AG10803 (cell line): ENCODE measurements at places on chromosomes 7 and 10.
A peak's percentile ranks its signal among the peaks of the same experiment; 100 is the strongest.

- DNase-seq, result no peak
These were observed 57.8 kb downstream of the PRKCQ start for GRCh38 chr10:6522230-6522629.

- DNase-seq, result no peak
These were observed 113.0 kb upstream of the SH2B2 start for GRCh38 chr7:102173669-102174068.

DNA sequence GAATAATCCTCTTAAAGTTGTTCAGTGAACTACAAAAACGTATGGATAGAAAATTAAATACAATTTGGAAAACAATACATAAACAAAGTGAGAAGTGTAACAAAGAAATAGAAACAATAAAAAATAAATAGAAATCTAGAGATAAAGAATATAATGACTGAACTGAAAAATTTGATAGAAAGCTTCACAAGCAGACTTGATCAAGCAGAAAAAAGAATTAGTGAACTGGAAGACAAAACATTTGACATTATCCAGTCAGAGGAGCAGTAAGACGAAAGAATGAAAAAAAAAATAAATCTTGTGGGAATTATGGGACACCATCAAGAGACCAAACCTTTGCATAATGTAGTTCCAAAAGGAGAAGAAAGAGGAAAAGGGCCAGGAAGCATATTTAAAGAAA, 32.4 kb upstream of the NPY start:
- no peak for DNase-seq

DNA sequence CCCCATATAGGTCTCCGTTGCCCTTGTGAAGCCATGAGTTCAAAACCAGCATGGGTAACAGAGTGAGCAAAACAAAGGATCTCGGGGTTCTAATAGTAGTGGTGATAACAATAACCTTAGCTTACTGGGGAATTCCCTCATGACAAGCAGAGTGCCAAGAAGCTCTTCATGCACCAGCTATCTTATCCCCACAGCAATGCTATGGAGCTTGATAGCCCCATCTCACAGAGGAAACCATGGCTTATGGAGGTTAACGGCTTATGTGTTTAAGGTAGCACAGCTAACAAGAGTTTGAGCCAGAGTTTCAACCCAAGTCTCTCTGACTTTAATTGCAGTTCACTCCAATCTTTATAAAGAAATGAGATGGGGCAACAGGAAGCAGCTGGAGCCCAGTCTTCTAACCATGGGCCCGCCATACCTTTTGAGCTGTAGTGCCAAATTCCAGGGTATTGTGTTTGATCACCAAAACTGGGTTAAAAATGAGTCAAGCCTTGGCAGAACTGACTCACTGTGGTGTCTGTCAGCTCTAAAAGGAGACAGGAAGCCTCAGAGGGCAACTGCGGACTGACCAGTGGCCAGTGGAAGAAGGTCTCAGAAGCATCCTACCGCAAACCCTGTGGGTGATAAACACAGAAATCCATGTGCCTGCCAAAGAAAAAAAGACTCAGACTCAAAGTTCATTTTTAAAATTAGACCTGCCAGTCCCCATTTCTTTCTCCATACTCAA, 16.5 kb upstream of the PLAU start:
- DNase-seq, result peak; percentile 82

DNA sequence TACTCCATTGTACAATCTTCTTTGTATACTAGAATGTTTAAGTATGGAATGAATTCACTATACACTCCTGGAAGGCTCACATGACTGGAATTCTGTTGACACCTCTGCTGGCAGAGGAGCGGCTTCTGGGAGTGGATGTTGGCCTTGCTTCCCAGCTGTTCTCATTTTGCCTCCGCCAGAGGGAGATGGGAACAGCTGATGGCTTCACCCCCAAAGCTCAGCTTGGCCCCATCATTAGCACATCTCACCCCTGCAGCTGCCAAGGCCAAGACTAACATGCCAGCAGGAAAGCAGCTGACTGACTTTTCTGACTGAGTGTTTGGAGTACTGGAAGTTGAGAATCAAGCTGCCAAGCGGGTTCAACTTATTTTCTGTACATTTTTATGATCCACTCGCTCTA, 15.1 kb downstream of the ADAM12 start:
- DNase-seq, result peak; percentile 59

GRCh38 chr10:62746951-62747729, 57.4 kb upstream of the ADO start:
- DNase-seq, result no peak

DNA sequence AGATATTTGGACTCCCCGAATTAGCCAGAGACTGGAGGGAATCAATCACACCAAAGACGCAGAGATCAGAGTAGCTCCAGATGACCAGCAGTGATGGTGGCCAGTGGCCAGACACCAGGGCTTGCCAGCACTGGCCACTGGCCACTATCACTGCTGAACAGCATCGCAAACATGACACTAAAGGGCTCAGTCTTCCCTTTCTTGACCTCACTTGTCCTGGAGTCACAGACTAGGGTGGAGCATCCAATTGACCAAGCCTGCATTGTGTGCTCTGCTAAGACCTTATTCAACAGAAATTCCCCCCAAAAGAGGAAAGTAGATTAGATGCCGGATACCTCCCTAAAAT, 234.7 kb downstream of the CREB5 start:
- DNase-seq, result no peak

DNA sequence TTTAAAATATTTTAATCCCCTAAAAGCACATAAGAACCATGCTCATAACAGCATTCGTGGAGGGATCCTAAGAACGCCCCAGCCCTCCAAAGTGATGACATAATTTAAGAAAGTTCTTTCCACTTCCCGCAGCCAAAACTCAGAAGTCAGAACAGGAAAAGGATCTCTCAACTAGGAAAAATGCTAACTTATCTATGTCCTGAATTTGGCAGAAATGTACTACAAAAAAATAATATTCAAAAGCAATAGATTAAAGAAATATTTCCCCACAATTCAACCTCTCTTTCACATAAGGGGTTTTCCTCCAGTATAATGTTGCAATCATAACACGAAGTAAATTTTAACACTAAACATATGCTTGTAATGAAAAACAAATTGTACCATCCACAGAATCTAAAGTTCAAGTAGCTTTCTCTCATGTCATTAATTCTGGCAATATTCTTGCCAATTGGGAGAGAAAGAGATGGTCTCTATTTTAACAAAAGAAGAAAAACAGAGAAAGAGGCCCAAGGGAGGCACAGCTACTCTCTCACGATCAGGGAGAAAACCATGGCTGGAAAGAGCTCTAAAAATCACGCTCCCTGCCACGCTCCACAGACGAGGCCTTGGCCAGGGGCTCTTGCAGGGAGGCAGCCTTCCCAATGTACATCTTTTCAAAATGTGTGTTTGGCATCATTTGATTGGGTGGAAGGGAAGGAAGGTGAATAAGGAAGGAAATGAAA, 22.9 kb downstream of the ASB13 start:
- DNase-seq, result peak; percentile 77

DNA sequence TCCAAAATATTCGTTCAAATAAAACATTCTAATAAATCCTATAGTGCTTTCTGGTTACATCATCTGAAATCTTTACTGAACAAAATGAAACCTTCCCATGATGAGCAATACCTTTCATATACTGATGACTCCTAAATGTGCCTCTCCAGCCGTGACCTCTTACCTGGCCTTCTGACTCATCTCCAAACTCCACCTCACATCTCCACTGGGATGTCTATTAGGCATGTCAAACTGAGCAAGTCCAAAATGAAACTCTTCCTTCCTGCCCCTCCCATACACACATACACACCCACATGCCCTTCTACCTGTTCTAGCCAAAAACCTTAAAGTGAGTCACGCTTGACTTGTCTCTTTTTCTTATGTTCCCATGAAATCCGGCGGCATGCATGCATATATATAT, 22.9 kb downstream of the GSAP start:
- no peak for DNase-seq

DNA sequence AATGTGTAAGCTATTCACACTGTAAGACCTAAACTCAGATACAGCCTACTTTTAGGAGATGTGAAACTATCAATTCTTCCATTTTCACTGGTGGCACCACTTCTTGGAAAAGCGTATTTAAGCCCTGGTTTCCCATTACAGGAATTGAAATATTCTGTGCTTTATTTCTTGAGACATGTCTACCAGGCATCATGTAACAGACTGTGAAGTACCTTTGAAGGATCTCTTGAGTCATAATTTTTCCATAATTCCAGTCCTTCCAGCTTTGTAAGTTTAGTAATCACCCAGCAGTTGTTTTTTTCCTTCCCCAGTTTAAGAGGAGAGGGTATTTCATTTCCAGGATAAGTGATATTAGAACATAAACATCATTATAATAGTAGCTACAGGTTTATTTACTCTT, 186.0 kb upstream of the PRPS1L1 start:
- no peak for DNase-seq

DNA sequence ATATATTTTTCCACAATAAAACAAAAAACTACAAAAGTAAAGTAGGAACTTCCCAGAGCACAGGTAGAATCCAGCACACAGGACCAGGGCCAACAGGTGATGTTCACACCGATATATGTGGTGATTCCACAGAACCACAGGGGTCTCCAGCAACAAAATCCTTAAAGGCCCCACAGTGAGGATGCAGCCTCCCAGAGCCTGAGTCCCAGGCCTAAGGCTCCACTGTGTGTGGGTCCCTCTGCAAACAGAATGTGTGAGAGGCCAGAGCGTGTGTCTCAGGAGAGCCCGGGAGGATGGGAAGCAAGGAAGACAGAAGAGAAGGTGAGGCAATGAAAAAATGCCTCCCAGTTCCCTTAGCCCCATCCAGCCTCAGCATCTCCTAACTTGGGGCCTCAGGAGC, 173.9 kb downstream of the GRID1 start:
- DNase-seq, result no peak

GRCh38 chr10:132704008-132704814, 81.7 kb downstream of the NKX6-2 start:
- DNase-seq, result no peak

DNA sequence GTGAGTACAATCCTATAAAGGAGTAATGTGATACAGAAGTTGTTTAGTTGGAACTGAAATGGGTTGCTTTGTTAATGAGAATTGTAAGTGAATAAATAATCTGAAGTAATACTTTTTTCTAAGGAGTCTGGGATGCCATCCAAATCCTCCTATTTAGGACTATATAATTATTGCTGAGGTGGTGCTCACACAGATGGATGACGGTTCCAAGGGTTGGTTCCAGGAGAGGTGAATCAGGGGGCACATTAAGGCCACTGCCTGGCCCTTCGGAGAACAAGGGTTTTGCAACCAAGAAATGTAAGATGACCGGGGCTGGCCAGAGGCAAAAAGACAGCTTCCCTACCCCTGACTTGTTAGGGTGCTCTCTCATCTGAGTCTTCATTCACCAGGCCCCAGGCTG, 352.7 kb downstream of the PHTF2 start:
- peak; percentile 88 for DNase-seq

DNA sequence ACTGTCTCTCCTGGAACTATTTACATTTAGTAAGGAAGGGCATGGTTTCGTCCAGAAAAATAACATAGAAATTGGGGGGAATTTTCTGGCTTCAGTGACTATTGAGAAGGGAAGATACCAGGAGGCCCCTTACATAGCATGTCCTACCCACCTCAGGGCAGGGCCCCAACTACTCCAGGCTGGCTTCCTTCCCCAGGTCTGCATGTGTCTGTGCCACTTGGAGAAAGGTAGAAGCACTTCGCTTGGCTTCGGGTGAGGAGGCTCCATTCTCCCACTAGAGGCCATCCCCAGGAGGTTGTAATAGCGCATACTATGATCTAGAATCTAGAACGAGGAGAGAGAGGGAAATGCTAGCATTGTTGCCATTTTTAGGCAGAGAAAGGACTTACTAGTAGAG, 14.7 kb downstream of the LRGUK start:
- DNase-seq, result no peak

GRCh38 chr10:129450391-129450790, 16.6 kb upstream of the MGMT start:
- no peak for DNase-seq

GRCh38 chr10:89064748-89065147, 74.2 kb downstream of the FAS start:
- peak; percentile 31 for DNase-seq

- DNase-seq, result peak; percentile 71
These were observed 3.1 kb downstream of the FZD1 start for GRCh38 chr7:91267171-91267955.

- no peak for DNase-seq
These were observed 42.2 kb upstream of the PDGFA start for GRCh38 chr7:561631-562373.

GRCh38 chr10:23326544-23327307, 17.9 kb downstream of the C10orf67 start:
- no peak for DNase-seq

- DNase-seq, result no peak
These were observed 4.0 kb upstream of the LGI1 start for GRCh38 chr10:93753621-93754250.

DNA sequence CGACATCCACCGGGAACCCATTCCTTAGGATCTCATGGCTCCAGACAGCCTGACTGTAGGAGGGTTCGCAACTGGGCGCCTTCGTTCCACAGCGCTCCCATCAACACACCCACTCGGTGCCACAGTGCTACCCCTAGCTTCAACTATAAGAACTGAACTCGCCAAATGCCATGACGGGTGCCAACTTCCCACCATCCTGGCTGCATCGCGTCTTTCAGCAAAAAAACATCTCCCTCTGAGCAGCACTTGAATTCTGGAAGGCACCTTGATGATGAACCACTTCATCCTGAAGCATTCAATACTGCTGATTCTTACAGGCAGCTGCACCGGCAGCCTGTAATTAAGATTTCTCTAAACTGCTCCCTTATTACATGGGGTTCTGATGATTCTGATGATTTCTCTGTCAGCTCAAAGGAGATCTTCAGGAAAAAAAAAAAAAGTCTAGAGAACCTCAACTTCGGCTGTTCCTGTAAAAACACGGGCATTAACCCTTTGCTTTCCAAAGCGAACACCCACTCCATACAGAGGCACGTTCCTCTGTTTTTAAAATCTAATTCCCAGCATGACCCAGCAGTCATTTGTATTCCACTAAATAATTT, 1.3 kb downstream of the CYTH3 start:
- DNase-seq, result peak; percentile 66

- DNase-seq, result no peak
These were observed 240.8 kb downstream of the ARHGAP12 start for GRCh38 chr10:31687663-31688482.

GRCh38 chr10:49747303-49747646, 14.8 kb downstream of the OGDHL start:
- DNase-seq, result no peak

DNA sequence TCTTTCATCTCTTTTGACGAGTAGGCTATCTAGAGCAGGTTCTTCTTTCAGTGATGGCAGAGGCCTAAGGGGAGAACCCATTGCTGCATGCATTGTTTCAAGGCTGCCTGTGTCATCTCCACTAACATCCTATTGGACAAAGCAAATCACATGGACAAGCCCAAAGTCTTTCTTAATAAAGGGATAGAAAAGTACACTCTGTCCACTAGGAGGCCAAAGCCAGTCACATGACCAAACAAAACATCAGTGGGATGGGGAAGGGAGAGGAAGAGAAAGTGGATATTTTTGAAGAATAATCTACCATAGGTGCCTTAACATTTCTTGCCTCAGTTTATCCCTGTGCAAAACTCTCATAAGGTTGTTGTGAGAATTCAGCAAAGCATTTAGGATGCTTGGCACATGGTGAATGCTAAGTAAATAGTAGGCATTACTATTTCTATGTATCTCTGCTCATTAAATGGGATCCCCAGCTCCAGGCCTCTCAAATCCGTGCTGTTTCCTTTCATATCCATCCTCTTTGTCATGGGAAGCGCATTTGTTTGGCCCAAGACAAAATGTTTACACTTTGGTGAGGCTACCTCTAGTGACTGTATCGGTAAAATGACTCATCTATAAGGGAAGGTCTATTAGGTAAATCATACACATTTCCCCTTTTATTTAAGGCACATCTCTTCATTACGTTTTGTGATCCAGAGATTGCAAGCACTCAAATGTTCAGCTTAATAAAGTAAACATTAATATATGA, 16.7 kb upstream of the CADPS2 start:
- DNase-seq, result peak; percentile 1
